ENCODE measurements at places on chromosomes 7 and 10.

- no peak for DNase-seq
These were observed 45.2 kb downstream of the PARD3 start for GRCh38 chr10:34769899-34770298.

GRCh38 chr7:91239171-91239604 is 25.0 kb upstream of the FZD1 start:
- DNase-seq, result no peak

- no peak for DNase-seq
These were observed 41.1 kb upstream of the TMEM229A start for GRCh38 chr7:124074007-124074406.

DNA sequence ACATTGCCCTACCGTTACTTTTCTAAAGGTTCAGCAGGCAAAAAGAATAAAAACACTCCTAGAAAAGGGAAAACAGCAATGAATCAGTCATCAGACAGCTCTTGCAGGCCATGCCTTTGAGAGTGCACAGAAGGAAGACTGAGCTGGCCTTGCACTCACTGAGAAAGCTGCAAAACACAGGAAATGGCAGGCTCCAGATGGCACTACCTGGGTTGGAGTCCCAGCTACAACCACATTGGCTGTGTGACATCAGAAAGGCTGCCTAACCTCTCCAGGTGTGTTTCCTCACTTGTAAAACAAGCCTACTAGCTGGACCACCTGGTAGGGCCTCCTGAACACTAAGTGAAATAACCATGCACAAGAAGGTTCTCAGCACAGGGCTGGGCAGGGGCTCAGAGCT is 113.7 kb downstream of the SFMBT2 start:
- no peak for DNase-seq

DNA sequence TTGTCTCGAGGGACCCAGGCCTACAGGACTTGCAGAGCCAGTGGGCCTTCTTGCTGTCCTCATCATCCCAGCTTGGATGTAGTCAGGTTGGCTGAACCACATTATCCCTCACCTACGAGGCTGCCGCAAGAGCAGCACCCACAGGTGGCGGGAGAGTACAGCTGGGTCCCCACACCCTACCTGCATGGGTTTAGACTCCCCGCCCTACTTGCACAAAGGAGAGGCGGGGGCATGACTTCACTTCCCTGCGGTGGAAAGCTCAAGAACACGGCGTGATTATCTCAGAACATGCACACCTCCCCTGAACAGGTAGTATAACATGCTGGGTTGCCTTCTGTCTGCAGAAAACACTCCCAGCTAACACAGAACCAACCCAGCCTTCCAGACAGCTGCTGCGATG is 57.5 kb downstream of the CTBP2 start:
- DNase-seq, result no peak

- no peak for DNase-seq
These were observed 337.6 kb downstream of the CCSER2 start for GRCh38 chr10:84665883-84666463.

DNA sequence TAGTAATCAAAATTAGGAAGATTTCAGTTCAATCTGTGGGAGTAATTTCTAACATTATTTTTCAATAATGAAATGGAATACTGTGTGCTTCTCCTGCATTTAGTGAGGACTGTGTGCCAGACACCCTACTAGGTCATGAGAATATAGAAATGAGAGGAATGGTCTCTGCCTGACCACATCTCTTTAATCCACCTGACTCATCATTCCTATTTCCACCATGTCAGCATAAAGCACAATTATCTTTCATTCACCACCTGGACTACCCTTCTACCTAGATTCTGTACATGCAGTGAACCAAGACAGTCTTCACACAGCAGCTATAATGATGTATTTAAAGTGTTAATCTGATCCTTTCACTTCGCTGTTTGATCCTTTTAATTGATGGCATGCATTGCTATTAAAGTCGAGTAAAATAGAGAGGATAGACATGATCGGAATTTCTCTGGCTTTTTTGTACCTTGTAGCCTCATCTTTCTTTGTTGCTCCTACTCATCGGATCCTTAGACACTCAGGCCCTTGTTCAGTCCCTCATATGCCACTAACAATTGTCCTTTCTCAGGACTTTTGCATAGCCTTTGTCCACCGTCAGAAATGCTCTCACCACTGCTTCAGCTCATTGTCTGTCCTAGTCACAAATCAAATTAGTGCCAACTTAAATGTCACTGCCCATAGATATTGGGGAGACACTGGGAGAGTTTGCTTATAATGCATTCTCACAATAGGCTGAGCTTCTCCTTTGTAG is 1037.1 kb downstream of the REEP3 start:
- DNase-seq, result no peak

- DNase-seq, result no peak
These were observed 117.0 kb upstream of the PTPRZ1 start for GRCh38 chr7:121755818-121756552.

DNA sequence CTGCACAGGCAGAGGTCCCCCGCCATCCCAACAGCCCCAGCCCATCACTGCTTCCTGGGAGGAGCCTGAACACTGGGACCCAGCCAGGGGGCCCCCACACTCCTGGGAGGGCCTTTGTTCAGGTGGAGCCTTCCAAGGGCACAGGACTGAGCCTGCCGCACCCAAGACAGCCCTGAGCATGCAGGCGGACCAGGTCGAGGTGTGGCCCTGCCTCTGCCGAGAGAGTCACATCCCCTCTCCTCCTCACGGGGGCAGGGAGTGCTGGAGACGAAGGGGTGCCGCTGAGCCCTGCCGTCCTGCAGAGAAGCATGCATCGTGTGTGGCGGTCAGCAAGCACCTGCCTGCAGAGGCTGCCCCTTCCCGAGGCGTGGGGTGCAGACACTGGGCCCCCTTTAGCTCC is 7.3 kb upstream of the MAFK start:
- DNase-seq, result no peak

DNA sequence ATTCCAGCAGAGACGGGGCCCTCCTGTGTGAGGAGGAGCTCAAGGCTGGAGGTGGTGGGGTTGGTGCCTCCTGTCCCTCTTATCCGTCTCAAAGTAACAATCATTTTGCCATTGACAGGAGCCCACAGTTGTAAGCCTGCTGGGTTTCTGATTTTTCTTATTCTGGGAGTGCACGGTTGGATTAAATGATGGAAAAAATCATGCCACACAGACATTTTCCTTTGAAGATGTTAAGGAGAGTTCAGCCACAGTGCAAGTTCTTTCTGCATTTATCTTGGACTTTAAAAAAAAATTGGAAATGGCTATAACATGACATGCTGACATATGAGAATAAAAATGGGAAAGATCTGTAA is 8.4 kb upstream of the LYZL1 start:
- no peak for DNase-seq

- no peak for DNase-seq
These were observed 82.0 kb downstream of the HIP1 start for GRCh38 chr7:75656740-75657139.

GRCh38 chr7:150621376-150621775 is 10.8 kb downstream of the GIMAP6 start:
- DNase-seq, result no peak

- DNase-seq, result no peak
These were observed 643 bp downstream of the SMO start for GRCh38 chr7:129188892-129189660.

GRCh38 chr10:70381471-70382421 is 679 bp downstream of the LRRC20 start:
- DNase-seq, result no peak

- DNase-seq, result no peak
These were observed 114.5 kb downstream of the ATE1 start for GRCh38 chr10:121813211-121813815.

DNA sequence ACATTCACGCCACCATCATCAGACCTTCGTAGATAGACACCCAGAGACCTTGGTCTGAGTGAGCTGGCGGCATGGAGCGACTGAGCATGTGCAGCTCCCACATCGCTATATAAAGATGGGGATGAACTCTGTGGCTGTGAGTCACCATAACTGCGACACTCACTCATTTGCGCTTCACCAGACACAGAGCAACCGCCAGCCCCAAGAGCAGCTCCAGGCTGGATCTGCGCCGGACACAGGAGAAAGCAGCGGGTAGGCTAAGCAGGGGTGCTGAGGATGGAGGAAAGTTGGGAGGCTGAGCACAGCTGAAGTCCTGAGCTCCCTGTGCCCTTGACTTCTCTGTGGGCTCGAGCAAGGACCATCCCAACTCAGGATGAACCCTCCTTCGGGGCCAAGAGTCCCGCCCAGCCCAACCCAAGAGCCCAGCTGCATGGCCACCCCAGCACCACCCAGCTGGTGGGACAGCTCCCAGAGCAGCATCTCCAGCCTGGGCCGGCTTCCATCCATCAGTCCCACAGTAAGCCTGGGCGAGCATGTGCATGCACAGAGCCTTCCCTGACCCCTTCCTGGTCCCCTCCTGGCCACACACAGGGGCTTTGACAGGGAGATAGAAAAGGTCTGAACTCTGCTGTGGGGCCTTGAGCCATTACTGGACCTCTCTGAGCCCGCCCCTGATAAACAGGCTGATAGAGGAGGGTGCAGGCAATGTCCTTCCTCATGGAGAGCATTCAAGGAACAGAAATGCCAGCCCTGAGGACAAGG is at the start of gene OPN4:
Gene OPN4 (plus strand): TSS at position 137 of the 762 bp plus-strand sequence. CDS start 237 bp downstream, at position 374.
- no peak for DNase-seq

DNA sequence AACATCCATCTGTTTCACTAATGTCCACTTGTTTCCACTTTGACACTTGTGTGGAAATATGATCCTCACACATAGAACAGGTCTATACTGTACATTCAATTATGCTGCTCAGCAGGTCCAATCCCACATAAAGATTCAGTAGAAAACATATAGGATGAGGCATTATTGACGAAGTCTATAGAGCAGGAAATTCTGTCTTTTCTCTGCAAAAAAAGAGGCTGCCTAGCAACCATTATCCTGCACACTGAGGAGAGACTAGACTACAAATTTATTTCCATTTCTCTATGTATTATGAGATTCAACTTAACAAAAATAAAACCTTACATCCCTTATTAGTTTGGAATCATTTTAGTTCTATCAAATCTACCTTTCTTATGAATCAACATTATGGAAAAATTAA is 204.6 kb upstream of the POM121L12 start:
- DNase-seq, result no peak

GRCh38 chr10:45371560-45371959 is 2.5 kb upstream of the ALOX5 start:
- DNase-seq, result no peak

GRCh38 chr10:3805201-3805790 is 20.3 kb upstream of the KLF6 start:
- DNase-seq, result peak; percentile 56

GRCh38 chr7:120412139-120413050 is 139.4 kb downstream of the KCND2 start:
- DNase-seq, result no peak

DNA sequence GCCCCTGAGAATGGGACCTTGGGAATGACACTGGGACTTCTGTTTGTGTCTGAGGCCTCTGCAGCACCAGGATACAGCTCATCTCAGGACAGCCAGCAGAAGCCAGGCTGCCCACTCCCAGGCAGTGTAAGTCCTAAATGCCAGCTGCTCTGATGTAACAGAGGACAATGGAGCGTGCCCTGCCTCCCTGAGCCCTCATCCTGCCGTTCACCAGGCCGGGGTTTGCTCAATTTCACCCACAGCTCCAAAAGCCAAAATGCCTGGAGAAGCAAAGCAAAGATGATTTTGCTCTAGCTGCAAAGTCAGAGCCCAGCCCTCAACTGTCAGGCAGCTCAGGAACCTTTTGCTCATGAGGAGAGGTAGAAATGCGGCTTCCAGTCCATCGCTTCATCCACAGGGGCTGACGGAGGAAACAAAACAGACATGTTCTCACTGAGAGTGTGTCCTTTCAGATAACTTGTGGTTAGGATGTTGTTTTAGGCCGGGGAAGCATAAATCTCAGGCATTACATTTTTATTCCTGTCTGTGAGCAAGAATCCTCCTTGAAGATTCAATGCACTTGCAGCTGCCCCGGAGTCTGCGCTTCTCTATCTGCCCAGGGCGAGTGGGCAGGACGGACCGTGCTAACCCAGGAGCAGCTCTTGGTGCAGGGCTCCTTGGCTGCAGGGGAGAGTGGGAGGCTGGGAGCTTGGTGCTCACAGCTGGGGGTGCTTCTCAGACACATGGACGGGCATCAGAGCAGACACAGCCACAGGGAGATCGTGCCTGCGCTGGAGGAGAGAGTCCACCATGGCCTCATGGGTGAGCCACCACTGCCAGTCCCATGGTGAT is 83.2 kb upstream of the CHST15 start:
- DNase-seq, result no peak

- DNase-seq, result no peak
These were observed 34.3 kb downstream of the SRPK2 start for GRCh38 chr7:105354383-105354782.

- DNase-seq, result no peak
These were observed 58.7 kb downstream of the CYP51A1 start for GRCh38 chr7:92075455-92076158.

DNA sequence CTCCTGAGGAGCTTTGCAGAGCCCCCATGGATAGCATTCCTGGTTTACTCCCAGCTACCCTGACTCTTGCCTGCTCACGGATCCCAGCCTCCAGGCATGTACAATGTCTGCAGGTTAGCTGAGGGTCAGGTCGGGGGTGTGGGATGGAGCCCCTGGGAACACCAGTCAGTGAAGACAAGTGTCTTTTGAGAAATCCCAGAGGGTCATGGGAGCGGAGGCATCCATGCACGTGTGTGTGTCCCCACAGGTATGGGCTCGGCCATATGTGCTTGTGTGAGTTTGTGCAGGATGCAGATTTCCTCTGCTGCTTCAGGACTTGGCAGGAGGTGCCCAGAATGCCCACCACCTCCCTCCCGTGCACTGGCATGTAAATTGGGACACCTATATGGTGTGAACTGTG is 28.3 kb upstream of the EN2 start:
- DNase-seq, result no peak

- no peak for DNase-seq
These were observed 83.7 kb upstream of the DUSP5 start for GRCh38 chr10:110413903-110414547.

- DNase-seq, result no peak
These were observed 472.9 kb upstream of the COBL start for GRCh38 chr7:51789489-51789888.

GRCh38 chr7:137343281-137343841 is at the start of gene PTN:
Gene PTN (minus strand): TSS chr7:137343733. CDS start chr7:137254973, 88,760 bp downstream.
- DNase-seq, result no peak

- no peak for DNase-seq
These were observed 662 bp downstream of the POLR3A start for GRCh38 chr10:78028438-78029268.

GRCh38 chr10:131729938-131730660 is 170.7 kb upstream of the PPP2R2D start:
- DNase-seq, result no peak

GRCh38 chr7:11082552-11083213 is 109.0 kb downstream of the PHF14 start:
- DNase-seq, result no peak

GRCh38 chr7:25187932-25188331 is 40.4 kb downstream of the NPVF start:
- DNase-seq, result no peak

- no peak for DNase-seq
These were observed 159.5 kb upstream of the RHEB start for GRCh38 chr7:151679071-151679708.

DNA sequence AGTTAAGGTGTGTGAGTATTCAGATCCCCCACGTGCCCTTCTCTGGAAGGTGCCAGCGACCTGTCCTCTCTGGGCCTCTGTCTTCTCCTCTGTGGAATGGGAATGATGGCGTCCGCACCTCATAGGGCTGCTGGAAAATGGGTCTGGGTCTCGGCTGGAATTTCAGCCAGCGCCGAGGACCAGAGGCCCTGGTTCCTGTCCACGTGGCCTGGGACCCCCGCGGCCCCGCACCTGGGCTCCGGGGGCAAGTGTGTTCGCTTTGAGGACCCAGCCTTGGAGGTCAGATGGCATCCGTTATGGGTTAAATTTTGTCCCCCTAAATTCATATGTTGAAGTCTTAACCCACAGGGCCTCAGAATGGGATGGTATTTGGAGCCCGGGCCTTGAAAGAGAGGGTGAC is 32.6 kb upstream of the PSMG3 start:
- DNase-seq, result no peak
